ENCODE measurements at places on chromosomes 16 and 17. TPM values are rescaled to one million over a fixed set of nuclear protein-coding genes. Genes with fewer than 3 reads are reported as not detected.

The SNX20 gene
- polyA plus RNA-seq = not detected

The C16orf92 gene
- polyA plus RNA-seq = not detected

The PMM2 gene
- 28.4 TPM for polyA plus RNA-seq

GRCh38 chr16:56989988-56990387 lies 631 bp downstream of the NLRC5 start:
- no peak for DNase-seq

GRCh38 chr16:54647216-54647615 lies 283.4 kb upstream of the IRX5 start:
- DNase-seq = no peak
